Forelimb muscle (tissue), 1 donor: ENCODE measurements at places on chromosomes 16 and 17. TPM values are rescaled to one million over a fixed set of nuclear protein-coding genes. Genes with fewer than 3 reads are reported as not detected.

ZNF423 gene
- 26.2 TPM for polyA plus RNA-seq

APOH gene
- not detected for polyA plus RNA-seq

PRSS33 gene
- polyA plus RNA-seq: not detected

FN3KRP gene
- polyA plus RNA-seq: 31.0 TPM

CCL15 gene
- polyA plus RNA-seq: not detected

SPNS2 gene
- polyA plus RNA-seq: 7.1 TPM

HAS3 gene
- 2.2 TPM for polyA plus RNA-seq

SHCBP1 gene
- 8.8 TPM for polyA plus RNA-seq

SMARCE1 gene
- polyA plus RNA-seq: 115 TPM

LYRM9 gene
- 10.5 TPM for polyA plus RNA-seq

GPRC5C gene
- polyA plus RNA-seq: 38.7 TPM

RNF43 gene
- polyA plus RNA-seq: 0.09 TPM

LITAFD gene
- not detected for polyA plus RNA-seq

KCNH4 gene
- polyA plus RNA-seq: not detected

PTRH2 gene
- polyA plus RNA-seq: 13.6 TPM

ADGRG3 gene
- polyA plus RNA-seq: 0.29 TPM

PLK1 gene
- 10.2 TPM for polyA plus RNA-seq

NT5C3B gene
- polyA plus RNA-seq: 34.6 TPM

CLEC19A gene
- 0.16 TPM for polyA plus RNA-seq

PIK3R5 gene
- 1.3 TPM for polyA plus RNA-seq
